Fibroblast of skin of left quadriceps (primary cell): ENCODE measurements at places on chromosomes 5 and 9.

GRCh38 chr5:168755548-168756093 lies 176.5 kb upstream of the PANK3 start:
- no peak for DNase-seq

DNA sequence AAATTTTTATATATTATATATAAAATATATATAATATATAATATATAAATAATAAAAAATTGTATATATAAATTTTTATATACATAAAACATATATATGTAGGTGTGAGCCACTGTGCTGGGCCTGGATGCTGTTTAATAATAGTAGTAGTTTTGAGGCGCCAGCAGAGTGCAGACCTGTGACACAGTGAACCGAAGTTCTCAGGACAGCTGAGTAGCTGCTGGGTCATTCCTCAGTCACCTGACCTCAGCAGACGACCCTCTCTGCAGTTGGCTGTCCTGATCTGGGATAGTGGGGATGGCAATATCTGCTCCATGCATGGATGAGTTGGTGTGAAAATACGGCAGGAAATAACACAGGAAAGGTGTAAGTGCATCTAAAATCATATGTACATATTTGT lies 3.3 kb upstream of the SNX18 start:
- DNase-seq = no peak

DNA sequence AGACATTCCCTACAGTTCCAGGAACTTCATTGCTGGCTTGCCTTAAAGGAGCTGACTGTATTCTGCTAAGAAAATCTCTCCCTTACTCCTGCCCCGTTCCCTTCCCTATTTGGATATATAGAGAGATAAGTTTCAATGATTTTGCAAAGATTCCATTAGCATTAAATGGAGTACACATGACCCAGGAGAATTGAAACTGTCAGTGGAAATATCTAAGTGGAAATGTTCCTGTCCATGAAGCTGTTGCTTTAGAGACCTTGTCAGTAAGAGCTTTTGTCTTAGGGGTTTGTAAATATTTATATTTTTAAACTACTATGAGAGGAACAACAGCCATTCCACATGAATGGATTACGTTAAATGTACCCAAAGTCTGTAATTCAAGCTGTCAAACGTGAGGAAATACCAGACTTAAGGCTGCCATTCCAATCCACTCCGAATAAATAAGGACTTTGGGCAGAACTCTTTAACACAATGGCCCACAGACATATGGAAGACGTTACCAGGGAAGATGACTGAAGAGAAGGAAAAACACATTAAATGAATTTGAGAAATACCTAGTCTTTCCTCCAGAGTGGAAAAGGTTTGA lies 387.1 kb upstream of the PAPPA start:
- DNase-seq = no peak

GRCh38 chr5:43619380-43619779 lies 16.4 kb downstream of the NNT start:
- no peak for DNase-seq

GRCh38 chr9:127369428-127369827 lies 27.5 kb upstream of the SLC2A8 start:
- no peak for DNase-seq

GRCh38 chr5:58933891-58934628 lies 351.2 kb downstream of the RAB3C start:
- DNase-seq = no peak

DNA sequence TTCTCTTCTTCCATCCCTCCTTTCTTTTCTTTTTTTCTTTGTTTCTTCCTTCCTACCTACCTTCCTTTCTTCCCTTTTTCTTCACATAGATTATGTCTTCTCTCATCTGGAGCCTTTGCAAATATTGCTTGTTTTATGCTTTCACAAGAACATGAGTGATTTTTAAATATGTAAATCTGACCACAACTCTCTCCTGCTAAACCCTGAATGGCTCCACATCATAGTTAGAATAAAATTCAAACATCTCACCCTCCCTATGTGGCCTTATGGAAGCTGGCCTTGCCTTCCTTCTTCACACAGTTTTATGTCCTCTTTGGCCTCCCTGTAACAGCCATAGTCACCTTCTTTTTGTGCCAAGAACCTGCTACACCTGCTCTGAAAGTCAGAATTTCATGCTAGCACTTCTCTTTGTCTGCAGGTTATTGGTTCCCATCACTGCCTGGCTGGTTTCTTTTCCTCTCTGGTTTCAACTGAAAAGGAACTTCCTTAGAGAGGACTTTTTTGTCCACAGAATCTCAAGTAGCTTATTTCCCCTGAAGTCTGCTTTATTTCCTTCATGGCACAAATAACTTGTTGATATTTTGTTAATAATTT lies 114.3 kb upstream of the TNC start:
- no peak for DNase-seq

- no peak for DNase-seq
These were observed 68.3 kb downstream of the COX7C start for GRCh38 chr5:86686046-86686445.

GRCh38 chr9:98230789-98231188 lies 24.7 kb downstream of the TBC1D2 start:
- DNase-seq = no peak

DNA sequence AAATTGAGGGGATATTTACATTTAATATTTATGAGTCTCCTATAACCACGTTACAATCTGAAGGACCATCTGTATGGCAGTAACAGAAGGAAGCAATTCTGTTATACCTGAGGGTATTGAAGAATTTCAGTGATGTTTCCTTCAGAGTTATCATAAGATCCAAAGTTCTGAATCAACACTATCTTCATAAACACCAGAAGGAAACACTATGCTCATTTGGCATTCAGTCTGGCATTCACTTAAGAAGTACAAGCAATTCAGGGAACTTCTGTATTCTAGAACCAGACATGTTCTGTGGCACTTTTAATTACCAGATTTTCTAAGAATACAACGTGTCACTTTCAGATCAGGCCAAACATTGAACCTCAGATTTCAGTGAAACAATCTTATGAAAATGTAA lies 9.6 kb downstream of the DAB2 start:
- DNase-seq = no peak

- no peak for DNase-seq
These were observed 25.4 kb downstream of the RAD23B start for GRCh38 chr9:107308461-107308860.

DNA sequence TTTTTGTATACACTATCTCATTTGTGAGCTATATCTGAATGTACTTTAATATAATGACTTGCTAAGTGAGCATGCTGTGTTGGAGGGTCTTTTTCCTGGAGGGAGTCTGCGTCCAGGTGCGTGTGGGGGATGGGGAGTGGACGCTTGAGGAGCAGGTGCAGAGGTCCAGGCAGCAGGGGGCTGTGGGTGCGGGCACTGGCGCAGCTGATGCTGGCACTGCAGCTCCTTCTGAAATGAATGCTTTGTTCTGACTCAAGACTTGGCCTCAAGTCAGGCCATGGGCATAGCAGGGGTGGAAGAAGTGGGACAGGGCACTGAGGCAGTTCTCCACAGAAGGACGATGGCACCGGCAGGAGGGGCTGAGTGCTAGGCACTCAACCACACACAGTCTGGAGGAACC lies 165.7 kb upstream of the IRX1 start:
- DNase-seq = no peak

- DNase-seq = no peak
These were observed 24.5 kb downstream of the PRRC2B start for GRCh38 chr9:131418143-131419025.

DNA sequence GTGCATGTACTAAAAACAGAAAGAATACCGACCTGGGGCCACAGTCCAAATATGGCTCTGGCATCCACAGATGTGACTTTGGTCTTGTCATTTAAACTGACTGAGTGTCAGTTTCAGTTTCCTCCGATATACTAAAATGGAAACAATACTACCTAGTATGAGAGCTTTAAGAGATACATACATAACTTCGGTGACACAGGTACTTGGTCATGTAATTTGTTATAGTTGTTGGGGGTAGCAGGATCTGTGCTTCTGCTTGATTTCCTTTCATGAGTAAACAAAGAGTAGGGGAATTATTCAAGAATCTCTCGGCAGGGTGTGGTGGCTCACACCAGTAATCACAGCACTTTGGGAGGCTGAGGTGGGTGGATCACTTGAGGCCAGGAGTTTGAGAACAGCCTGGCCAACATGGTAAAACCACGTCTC lies 32.1 kb downstream of the MTMR12 start:
- no peak for DNase-seq

DNA sequence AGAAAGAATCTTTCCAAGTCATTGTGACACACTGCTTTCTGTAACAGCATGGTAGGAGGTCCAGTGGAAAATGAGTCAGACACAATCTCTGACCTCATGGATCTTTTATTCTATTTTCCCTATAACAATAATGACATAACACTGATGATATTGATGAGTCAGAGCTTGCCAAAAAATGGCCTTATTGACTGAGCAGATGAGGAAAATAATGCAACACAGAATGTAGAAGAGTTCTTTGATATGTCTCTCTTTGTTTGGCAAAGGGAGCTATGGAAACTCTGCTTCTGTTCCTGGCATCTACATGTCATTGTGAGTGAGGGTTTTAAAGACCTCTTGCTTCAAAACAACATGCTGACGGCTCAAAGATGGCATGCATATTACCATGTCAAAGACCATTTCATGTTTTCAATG lies 443.1 kb upstream of the ZNF608 start:
- DNase-seq = no peak

DNA sequence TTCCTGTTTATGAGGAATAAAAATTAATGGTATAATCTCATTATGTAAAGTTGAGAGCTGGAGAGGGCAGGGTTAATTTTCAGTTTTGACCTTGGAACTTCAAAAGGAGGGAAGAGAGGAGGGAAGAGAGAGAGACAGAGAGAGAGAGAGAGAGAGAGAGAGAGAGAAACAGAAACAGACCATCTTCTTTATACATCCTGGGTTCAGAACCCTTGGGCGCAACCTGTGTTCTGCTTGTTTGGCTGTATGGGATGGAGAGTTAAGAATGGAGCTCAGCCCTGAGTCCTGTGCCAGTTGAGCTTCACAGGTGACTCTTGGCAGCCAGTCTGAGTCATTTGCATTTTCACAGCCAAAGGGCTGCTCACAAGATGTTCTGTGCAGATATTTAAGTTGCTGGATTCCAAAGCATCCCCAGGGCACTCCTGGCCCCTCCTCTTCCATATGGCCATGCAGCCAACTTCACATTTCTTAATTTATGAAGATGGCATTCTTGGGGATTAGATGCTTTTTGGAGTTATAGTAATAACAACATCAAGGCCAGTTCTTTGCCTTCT lies 143.5 kb downstream of the CARTPT start:
- peak; percentile 26 for DNase-seq

DNA sequence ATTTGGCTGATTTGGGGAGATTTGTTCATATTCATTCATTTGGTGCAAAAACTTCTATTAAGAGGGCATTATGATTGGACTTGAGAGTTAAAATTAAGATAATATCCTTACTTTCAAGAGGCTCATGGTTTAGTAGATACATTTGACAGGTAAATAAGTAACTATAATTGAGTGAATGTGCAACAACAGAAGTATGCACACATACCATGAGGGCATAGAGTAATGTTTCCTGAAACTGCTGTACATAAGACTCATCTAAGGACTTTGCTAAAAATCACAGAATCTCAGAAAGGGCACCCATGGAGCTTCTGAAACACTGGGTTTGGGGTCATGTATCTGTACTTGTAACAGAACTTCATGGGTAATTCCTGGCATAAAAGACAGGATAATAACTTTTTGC lies 70.1 kb upstream of the PPP2R2B start:
- DNase-seq = no peak

GRCh38 chr9:98899408-98900056 lies 44.2 kb upstream of the COL15A1 start:
- peak; percentile 93 for DNase-seq

GRCh38 chr5:148620696-148621095 lies 33.6 kb downstream of the HTR4 start:
- DNase-seq = no peak

DNA sequence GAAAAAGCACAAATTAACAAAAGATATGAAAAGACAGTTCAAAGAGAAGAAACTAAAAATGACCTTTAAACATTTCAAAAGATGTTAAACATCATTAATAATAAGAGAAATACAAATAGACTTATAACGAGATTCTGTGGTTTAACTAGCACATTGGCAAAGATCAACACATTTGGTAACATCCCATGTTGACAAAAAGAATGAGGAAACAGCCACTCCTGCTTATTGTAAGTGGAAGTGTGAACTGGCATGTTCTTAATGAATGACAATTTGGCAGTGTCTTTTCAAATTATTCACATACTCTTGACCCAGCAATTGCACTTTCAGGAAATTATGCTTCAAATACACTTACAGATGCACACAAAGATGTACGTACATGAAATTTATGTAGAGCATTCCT lies 176.3 kb downstream of the TLE1 start:
- no peak for DNase-seq

DNA sequence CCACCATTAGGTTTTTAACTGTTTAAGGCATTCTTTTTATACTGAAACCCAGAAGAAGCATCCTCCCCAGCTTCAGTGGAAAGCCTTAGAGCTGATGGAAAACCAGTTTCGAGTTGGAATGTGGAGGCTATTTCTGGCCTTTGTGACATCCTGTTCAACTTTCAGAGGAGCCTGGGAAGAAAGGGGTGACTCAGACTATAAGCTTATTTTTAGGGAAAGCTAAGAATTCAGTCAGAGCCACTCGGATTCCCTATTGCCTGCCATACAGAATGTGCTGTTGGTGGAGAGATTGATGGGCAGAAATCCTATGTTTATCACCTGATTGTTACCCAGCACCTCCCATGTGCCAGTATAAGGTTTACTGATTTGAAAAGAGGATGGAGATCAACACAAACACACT lies 19.8 kb downstream of the PALM2AKAP2 start:
- DNase-seq = no peak

DNA sequence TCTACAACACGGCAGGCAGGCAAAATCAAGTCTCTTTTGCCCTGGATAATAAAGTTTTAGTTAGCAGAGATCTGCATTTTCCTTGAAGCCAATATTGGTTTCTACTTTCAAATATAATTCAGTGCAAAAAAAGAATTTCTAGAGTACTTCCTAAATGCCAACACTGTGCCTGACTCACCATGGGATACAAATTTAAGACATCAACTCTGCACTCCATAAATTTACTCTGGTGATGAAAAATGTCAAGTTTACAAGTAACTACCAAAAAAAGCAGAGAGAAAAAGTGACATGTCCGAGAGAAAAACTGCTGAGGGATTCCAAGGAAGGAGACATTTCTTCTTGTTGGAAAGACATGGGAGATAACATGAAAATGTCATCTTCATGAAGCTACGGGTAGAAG lies 119.7 kb downstream of the RAPGEF6 start:
- no peak for DNase-seq

- peak; percentile 10 for DNase-seq
These were observed 227.1 kb upstream of the HAPLN1 start for GRCh38 chr5:83947763-83948162.

- no peak for DNase-seq
These were observed 60.5 kb downstream of the TLE1 start for GRCh38 chr9:81628897-81629296.

GRCh38 chr9:132937463-132937901 lies 6.9 kb downstream of the TSC1 start:
- no peak for DNase-seq

GRCh38 chr5:135851186-135851914 lies 16.9 kb downstream of the SLC25A48 start:
- no peak for DNase-seq
